ENCODE measurements at places on chromosomes 4 and X.

GRCh38 chrX:115138040-115138439, 51.2 kb upstream of the RBMXL3 start:
- DNase-seq = no peak

- DNase-seq = peak; percentile 9
These were observed 797 bp downstream of the TXLNG start for GRCh38 chrX:16786791-16787735.

DNA sequence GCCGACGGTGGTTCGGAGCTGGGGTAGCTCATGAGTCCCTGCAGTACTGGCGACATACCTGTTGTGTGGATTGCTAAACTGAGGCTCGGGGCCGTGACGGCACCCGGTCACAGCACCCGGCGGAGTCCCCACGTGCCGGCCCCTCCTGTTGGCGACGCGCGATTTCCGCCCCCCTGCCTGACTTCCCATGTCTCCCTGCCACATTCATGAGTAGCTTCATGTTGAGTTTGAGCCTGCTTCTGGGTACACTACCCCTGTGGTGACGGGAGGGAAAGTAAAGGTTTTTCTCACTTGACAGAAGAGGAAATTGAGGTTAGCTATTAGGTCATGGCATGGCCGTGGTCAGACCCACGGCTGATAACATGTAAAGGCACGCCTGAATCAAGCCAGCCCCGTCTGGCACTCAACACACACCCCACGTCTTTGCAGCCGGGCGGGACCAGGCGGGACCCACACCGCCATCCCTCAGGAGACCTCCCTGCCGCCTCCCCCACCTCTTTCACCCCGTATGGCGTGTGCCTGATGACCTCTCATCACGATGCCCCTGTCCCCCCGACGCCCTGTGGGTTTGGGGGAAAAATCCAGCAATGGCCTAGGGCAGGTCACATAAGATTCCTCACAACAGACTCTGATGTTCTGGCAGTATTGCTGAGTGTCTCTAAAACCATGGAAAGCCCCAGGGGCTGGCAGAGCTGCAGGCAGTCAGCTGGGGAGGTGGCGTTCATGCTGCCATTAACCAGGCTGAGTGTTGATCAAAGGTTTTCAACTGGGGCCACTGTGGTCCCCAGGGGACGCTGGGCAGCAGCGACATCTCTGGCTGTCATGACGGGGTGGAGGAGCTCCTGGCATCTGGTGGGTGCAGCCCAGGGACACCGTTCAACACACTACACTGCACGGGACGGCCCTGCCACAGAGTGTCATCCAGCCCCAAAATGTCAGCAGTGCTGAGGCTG, 29.2 kb downstream of the P2RY8 start:
- no peak for DNase-seq

DNA sequence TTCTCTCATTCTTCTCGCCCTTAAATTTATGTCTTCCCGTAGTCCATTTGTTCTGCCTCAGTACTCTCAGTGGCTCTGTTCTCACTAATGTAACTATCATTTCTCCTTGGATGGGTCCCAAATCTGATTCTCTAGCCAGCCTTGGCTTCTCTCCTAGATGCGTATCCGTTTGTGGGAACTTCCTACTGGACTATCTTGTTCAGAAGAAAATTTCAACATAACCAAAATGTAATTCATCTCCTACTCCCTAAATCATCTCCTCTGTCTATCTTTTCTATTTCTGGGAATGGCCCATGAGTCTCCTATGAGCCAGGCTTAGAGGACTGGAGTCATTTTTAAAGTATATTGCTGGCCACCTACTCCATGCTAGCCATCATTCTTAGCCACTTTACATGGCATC, 4.4 kb upstream of the C4orf36 start:
- peak; percentile 50 for DNase-seq

GRCh38 chrX:77793946-77794345, 7.9 kb upstream of the ATRX start:
- no peak for DNase-seq

DNA sequence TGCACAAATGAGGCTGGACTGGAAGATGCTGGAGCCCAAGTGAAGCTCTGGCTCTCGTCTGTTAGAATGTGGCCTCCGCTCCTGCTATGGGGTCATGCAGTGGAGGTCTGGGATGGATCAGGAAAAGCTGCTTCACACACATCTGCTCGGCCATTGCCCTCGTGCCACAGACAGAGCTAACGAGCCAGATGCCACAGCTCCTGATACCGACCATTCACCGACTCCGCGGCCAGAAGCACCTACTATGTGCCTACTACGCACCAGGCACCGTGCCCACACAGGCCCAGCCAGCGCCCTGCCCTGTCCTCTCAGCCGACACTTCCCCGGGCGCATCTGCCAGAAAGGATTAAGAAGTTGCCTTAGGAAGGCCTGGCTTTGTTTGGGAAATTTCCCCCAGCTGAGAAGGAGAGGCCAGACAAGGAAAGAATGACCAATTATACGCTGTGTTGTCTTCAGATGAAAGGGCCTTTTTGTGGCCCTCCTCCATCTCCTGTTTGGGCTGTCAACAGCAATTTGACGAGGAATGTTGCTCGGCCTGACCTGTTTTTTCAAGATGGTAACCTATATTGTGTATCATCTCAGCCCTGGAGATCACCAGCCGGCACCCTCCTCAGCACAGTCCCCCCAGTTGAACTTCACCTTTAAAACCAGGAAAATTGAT, 34.3 kb downstream of the HMX1 start:
- DNase-seq = no peak

DNA sequence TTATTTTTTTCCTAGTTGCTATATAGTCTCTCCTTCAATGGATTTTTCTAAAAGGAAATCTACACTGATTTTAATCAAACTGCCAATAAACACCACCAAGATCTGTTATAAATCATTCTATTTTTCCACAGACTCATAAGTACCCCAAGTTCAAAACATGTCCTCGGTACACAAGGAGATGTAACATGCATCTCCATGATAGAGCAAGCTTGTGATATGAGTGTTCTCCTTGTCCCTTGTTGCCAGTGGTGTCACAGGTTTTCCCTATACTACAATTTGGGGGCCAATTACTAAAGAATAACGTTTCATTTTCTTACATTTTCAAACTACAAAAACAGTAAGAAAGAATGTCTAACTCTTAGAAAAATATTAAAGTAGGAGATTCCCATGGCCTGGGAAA, 491 bp downstream of the ARHGEF6 start:
- no peak for DNase-seq

- DNase-seq = no peak
These were observed 124.5 kb upstream of the AGA start for GRCh38 chr4:177566691-177567090.

DNA sequence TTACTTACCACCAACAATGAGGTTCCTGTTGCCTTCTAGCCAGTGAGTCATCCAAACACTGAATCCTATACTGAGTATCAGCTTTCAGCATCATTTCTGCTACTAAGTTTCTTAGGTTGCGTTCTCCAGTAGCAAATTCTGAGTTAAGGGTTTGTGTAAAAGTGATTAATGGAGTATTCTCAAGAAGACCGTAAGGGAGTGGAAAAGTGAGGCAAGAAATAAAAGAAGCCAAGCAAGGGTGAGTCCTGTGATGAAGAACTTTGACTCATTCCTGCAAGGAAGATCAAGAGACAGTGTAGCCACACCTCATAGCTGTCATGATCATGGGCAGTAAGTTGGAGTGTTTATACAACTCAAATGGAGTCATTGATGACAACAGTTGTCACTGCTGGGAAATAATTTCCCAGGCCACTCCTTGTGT, 446.2 kb downstream of the RAPGEF2 start:
- no peak for DNase-seq

GRCh38 chrX:71111141-71111843, at the start of gene IL2RG:
TSS of gene IL2RG (minus strand) at chrX:71111577. CDS start at chrX:71111539, 38 bp downstream.
- DNase-seq = no peak
